ENCODE measurements at places on chromosomes 13 and 19.
A peak's percentile ranks its signal among the peaks of the same experiment; 100 is the strongest.

- no peak for DNase-seq
Observed at GRCh38 chr13:28685892-28686291, 27.0 kb downstream of the POMP start.

GRCh38 chr19:15212711-15213110, 11.9 kb upstream of the NOTCH3 start:
- DNase-seq = no peak

- DNase-seq = no peak
Observed at GRCh38 chr19:3621689-3622088, 4.9 kb downstream of the CACTIN start.

GRCh38 chr13:110408286-110408685, 101.2 kb downstream of the COL4A2 start:
- no peak for DNase-seq

- no peak for DNase-seq
Observed at GRCh38 chr19:19134687-19135158, 3.6 kb downstream of the TMEM161A start.

DNA sequence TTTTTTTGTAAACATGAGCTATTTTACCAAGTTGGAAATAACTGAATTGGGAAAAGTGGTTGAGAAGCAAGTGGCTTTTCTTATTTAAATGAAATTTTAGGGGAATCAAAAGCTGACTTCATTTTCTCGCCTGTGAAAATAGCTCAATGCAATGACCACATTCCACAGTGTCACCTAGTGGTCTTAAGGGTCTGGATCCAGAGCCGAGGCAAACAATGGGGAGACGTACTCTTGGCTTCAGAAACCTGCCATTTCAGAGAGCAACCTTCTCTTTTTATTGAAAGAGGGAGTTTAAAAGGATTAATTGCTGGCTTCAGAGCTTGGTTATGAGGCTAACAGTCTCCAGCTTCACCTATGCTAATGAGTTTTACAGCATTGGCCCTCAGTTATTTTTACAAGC, 39.7 kb upstream of the RXFP2 start:
- DNase-seq = no peak

DNA sequence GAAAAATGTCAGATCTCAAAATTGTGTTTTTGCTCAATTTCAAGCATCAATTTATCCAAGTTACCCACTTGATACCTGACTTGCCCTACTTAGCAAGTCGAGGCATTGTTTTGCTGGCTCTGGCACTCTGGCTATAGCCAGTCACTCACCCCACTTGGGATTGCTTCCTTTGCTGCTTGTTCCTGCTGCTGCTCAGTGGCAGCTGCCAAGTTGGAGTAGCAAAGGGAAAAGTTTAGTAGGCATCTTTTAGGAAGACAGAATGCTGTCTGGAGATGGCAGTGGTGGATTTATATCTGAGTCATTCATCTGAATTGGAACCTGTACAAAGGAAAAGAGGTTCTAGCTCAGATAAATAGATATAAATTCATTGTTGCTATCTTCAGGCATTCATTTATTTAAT, 41.2 kb downstream of the PCCA start:
- no peak for DNase-seq

DNA sequence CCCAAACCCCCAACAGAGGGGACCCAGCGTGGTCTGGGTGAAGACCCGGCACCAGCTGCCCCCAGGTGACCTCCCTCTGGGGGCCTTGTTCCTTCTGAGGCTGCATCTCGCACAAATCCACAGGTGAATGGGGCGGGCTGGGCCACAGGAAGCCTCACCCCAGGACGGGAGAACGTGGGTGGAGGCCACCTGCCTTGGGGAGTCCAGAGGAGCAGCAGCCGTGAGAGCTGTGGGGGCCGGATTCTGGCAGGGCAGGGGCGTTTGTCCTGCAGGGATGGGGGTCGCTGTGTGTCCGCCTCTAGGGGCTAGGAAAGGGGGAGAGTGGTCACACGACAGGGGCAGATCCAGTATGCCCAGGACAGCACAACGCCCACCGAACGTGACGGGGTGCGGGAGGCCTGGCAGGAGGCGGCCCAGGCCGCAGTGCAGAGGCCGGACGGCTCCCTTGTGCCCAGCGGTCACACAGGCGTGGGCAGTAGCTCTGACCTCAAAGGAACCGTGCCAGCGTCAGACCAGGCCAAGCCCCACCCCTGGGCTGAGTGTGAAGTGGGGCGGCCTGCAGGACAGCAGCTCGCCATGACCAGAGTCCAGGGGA, 6.7 kb downstream of the POLR2E start:
- no peak for DNase-seq

DNA sequence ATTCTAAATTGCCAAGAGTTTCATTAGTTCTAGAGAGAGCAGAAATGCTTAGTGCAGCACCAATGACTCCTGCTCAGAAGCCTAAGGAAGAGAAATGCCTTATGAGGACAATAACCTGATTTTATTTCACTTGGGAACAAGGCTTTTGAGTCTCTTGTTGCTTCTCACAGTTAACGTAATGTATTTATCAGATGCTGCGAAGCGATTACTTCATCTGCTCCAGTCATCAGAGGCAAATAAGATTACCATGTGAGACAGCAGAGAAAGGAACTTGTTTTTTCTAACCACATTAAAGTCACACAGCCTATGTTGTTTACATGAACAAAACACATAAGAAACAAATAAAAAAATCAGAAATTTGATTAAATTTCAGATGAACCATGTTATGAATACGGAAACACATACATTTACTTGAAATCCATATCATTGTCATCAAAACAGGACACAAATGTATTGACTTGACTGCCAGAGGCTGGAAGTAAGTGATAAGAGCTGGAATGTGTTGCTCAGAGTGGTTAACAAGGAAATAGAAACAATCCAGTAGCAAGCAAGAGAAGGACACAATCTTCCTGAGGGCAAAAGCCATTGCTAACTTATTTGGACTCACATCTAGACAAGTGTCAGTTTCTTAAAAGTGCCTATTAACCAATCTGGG, 147.3 kb downstream of the LHFPL6 start:
- no peak for DNase-seq

- DNase-seq = no peak
Observed at GRCh38 chr19:15328312-15328711, 4.0 kb downstream of the BRD4 start.

DNA sequence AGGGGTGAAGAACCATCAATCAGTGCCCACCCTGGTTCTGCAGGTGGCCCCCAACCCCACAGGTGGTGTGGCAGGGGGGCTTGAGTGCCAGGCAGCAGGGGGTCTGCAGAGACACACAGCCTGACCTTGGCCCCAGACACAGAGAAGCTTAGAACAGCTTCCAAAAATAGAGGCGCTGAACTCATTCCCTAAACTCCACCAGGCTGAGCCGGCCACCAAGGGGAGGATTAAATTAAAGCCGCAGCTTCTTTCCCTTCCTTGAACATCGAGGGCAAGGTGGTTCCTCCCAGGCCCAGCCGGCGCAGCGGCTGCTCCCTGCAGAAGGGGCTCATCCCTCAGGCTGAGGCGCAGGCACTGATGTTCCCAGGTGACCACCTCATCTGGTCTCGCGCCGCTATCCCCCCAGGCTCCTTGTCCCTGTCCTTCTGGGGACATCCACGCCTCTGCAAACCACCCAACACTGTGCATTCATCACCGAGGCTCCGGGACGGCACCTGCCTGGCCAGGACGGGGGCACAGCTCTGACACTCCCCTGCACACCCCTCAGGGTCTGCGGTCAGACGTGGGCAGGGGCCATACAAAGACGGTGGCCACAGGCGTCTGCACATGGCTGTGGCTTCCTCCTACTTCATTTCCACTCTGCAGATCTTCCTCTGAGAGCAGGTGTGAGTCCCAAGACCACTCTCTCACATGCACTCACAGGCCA, 30.9 kb downstream of the LAMP1 start:
- no peak for DNase-seq

DNA sequence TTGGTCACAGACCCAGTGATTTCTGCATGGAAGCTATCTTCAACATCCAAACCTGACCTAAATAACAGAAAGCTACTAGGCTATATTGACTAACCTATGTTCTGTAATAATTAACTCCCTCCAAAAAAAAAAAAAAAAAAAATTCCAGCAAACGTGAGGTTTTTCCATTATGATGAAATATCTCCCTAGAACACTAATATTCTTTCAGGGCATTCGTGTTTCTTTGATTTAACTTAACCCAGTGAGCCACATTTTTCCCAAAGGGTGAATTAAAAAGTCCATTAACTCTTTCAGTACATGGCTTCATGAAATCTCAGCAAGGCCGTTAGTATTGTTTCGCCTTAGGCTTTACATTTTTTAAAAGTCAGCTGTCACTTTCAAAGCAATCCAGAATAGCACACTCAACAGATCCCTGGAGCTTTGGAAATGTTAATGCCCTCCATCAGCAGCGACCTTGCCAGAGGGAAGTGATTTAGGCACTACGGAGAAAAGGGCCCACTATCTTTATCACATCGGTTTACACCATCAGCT, 175.8 kb downstream of the DCT start:
- no peak for DNase-seq

DNA sequence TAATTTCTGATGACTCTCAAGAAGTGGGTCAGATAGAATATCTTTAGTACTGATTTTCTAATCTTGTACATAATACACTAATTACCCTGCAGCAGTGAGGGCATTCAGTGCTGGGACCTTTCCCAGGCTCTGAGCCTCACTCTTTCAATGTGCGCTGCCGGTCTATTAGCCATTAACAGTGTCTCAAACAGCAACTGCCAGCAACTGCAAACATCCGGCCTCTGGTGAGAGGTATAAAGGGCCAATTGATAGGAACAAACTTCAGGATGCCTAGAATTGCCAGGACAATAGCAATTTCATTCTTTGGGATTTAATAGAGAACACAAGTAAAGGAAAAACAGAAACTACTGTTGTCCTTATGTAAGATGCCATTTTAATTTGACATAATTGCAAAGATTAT, 604.4 kb upstream of the SPRY2 start:
- no peak for DNase-seq

- DNase-seq = no peak
Observed at GRCh38 chr13:112893570-112894422, 75.2 kb upstream of the MCF2L start.

DNA sequence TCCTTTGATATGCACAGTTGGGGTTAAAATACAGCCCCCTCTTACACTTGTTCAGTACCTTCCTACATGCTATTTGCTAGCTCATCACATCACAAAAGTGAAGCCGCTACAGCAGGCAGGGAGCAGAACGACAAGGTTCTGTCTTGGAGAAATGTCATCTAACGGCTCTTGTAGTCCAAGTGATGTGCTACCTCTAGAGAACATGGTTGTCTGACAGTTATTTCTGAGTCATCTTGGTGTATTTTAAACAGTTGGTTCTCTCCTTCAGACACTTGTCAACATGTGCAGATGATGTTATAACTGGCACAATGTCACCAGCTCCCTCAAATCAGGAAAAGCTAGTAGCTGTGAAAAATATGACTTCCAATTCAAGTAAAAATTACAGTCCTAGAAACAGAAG, 865.0 kb downstream of the PCDH9 start:
- DNase-seq = no peak

DNA sequence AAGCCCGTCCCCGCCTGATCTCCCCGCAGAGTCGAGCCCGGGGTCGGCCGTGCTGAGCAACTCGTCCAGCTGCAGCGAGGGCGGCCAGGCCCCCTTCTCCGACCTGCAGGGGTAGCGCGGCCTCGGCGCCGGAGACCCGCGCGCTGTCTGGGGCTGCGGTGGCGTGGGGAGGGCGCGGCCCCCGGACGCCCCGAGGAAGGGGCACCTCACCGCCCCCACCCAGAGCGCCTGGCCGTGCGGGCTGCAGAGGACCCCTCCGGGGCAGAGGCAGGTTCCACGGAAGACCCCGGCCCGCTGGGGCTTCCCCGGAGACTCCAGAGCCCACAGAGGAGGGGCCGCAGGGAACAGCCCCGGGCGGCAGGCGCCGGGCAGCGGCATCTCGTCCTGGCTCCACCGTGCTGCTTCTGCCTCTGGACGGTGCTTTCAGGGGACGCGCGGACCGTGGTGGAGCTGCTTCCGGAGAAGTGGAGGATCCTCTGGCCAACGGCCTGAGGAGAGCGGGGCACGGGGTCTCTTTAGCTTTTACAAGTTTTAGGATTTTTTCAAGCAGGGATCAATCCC, 8.8 kb upstream of the F7 start:
- no peak for DNase-seq

GRCh38 chr13:63198071-63198470, 1782.4 kb upstream of the PCDH20 start:
- DNase-seq = no peak

DNA sequence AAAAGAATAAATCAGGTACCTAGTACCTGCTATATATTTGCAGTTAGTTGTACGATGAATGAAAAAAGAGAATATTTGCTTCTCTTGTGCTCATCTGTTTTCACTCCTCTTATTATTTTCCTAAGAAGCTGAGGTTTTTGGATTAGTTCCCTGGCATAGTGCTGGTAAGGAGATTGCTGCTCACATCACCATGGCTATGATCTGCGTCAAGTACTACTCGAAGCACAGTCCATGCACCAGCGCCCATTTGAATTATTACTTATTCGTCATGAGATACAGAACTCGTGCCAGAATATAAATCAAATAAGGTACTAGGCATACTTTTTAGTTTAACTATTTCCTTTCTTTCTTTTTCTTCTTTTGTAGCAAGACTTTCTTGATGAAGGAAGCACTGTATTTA, 7.1 kb downstream of the SERTM1 start:
- DNase-seq = no peak

DNA sequence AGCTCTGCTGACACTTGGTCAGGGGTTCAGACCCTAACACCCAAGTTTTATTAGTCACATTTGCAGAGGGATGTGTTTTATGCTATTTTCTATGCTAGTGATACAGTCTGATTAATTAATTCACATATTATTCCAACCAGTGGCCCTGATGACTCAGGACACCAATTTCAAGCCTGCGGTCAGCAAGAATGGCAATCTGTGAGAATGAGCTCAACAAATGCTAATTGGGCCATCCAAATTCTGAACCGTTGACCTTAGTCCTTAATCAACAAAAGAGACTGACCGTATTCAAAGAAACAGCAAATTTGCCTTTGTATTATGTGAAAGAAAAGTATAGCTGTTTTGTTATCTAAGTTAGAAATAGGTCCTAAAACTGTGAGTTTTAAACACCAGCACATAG, 9.6 kb upstream of the KL start:
- DNase-seq = no peak

GRCh38 chr13:96958286-96958891, 35.9 kb downstream of the OXGR1 start:
- no peak for DNase-seq

DNA sequence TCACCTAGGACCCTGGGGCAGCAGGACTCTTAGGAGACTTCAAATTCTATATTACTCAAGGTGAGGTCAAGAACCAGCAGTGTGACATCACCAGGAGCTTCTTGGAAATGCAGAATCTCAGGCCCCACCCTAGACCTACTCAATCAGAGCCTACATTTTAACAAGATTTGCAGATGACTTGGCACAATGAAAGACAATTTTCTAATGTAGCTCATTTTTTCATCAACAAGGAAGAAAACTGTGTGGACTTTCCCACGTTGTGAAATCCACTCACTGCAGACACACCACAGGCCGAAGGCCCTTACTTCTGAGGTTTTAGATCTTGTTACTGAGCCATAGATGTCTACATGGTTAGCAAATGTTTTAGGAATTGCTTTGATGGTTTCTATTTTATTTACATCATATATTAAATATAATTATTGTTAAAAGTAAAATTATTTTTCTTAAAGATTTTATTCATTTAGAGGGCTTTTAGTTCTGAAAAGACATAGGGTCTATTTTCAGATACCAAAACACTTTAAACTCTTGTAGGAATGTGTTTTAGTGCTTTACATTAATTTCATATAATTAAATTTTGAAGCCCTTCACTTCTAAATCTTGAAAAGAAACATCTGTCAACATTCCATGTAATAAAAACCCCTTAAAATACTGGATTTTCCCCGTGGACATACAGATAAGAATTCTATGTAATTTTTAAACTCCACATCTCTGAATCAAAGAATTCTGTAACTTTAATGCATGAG, 18.5 kb upstream of the STARD13 start:
- DNase-seq = no peak

- DNase-seq = peak; percentile 10
Observed at GRCh38 chr13:27379694-27380641, 44.5 kb upstream of the GTF3A start.
